ENCODE measurements at places on chromosomes 1 and 21.

DNA sequence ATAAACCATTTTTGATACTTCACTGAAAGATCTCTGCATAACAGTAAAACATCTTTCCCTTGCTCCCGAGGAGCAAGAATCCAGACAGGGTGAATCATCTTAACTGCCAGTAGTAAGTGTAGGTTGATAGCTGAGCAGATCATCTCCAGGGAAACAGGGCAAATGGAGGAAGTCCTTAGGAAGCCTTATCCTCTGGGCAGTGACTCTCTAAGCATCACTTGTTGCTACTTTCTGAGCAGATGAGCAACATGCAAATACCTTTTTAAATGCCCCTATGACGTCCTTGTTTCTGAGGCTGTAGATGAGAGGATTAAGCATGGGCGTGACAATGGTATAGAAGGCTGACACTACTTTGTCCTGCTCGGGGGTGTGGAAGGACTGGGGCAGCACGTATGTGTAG, 8.9 kb downstream of the OR2T11 start:
- DNase-seq = no peak

- DNase-seq = no peak
These were observed 19.7 kb downstream of the BTG2 start for GRCh38 chr1:203325026-203325417.

DNA sequence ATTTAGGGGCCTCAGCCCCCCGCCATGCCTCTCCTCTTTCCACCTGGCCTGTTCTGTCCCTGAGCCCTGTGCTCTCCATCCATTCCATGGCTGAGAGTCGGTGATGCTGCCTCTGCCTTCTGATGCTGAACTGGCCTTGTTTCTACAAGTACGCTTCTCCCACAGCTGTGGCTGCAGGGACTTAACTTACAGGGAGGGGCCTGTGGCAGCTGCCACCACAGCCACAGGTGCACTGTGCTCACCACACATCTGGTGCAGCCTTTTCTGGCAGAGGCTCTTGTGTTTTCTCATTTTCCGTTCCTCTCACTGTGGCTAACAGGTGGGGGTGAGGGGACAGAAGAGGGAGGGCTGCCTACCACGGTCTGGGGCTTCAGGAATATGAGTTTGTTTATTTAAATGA, 4.2 kb downstream of the FMO1 start:
- DNase-seq = no peak

GRCh38 chr1:59070610-59071009, 226.3 kb upstream of the FGGY start:
- DNase-seq = peak; percentile 13

GRCh38 chr1:18883636-18884418, 18.5 kb downstream of the ALDH4A1 start:
- peak; percentile 66 for DNase-seq

DNA sequence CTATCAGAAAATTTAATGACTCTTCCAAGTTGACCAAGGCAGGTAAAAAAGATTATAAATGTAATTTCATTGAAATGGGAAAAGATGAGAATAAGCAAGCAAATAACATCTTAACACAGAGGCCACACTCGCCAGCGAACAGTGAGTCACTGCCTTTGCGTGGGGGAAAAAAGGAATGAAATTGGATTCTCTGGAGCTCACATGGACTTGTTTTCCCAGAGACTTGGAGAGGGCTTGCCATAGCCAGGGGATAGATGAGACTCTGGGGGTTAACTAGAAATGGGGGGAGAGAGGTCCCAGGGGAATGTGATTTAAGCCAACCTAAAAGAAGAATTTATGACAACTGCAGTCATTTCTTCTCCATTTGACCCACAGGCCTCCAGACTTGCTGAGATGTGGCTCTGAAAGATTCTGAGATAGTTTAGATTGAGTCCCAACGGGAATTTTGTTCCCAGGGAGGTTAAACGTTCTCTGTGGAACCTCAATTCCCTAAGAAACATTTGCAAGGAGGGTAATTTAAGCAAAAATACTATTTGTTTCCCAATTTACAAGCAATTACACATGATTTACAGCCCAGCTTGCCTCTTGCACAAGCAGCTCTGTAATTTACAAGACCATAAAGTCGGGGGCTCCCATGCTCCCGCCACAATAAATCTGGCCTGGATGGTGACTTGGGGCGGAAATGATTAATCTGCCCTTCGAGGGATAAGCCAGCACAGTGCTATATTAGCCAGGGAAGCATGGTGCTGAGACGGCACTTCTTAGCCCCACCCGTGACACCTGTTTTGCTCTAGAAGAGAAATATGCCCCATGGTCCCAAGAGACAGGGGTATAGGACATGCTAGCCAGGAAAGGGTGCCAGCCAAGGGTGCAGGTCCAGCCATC, 68.8 kb downstream of the GRIK3 start:
- no peak for DNase-seq

DNA sequence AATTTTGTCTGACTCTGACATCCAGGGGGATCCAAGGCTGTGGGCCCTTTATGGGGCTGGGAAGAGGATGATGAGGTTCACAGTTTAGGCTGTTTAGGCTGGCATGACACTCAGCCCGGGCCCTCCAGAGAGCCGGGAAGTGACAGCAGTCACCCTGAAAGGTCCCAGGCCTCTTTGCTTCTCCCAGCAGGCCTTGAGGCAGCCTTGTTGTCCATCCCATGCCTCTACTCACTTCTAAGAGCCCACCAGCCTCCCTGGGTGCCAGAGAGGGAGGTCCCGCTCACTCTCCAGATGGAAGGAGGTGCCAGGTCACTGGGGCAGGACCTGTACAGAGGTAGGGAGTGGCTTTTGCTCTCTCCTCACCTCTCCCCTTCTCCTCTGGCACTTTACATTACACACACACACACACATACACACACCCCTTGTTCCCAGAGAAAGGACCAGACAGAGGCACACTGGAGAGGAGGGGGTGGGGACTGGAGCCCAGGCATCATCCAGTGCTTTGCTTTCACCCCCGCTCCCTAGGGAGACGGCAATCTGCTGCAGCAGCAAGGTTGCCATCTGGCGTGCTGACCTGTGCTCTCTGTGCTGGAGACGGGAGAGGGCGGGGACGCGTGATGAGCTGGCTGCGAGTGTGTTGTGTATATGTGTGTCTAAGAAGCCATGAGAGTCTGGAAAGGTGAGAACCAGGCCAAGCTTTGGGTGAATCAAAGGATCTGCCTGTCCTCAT, 4.6 kb downstream of the KLHDC8A start:
- peak; percentile 40 for DNase-seq

GRCh38 chr1:183360473-183360872, 57.7 kb downstream of the NMNAT2 start:
- no peak for DNase-seq

DNA sequence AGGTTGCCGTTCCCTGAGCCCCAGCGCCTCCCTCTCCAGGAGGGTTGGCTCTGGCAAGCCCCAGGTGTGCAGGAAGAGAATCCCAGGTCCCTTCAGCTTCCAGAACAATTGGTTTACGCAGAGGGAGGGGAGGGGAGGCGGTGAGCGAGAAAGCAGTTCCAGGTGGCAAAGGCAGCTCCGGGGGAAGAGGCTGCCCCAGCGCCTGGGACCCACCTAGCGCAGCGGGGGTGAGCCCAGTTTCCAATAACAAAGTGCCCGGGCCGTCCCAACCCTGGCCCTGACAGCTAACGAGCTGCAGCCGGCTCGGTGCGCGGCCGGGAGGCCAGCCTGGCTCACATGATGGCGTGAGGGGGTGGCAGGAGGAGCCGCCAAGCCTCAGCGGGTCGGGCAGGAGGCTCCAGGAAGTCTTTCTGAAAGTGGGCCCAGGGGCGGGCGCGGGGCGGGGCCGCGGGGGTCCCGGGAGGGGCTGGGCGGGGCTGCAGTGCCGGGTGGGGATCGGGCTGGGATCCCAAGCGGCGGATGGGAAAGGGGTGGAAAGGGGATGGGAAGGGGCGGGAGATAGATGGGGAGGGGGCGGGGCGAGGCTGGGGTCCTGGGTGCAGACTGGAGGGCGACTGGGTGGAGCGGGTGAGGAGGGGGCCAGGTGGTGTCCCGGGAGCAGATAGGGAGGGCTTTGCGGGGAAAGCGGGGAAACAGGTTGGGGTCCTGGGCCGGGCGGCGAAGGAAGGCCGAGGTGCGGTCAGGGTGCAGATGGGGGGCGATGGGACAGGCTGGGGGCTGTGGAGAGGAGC, 22.8 kb downstream of the DHRS3 start:
- peak; percentile 59 for DNase-seq

DNA sequence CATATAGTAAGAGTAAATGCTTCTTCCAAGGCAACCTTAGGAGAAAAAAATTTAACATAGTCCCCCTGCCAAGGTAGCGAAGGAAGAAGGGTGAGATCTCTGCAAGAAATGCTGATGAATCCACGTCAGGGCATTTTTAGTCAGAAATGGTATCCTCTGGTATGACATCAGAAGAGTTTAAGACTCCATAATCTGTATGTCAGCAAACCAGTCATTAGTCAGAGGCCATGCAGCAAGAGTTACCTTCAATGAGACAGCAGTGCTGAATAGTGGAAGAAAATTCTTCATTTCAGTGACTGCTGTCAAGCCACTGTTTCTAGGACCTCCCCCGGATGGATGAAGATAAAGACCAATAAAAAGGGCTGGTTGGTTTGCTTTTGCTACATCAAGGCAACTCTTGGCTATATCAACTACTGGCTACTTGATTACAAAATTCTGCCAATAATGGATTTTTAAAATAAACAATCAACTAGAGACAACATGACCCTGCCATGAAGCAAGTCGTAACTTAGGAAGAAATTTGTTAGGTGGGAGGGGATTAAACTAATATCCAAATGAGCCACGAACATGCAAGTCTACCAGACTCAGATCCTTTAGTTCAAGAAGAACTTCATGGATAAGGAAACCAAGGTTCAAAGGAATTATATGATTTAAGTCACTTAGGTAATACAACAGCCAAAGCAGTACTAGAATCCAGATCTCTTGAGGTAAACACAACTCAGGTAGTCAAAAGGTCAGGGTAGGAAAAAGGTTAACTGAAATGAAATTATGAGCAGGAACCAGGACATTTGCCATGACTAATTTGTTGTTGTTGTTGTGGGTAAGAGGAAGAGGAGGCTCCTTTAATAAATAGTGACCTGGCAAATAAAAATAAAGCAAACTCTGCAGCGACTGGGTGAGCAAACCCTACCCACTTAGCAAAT, 25.6 kb upstream of the GUCA2A start:
- peak; percentile 39 for DNase-seq

GRCh38 chr1:222465211-222466041, 82.5 kb downstream of the HHIPL2 start:
- peak; percentile 93 for DNase-seq

- no peak for DNase-seq
These were observed 2.6 kb downstream of the PRDM2 start for GRCh38 chr1:13702425-13703127.

GRCh38 chr1:47934243-47934805, 62.9 kb downstream of the TRABD2B start:
- no peak for DNase-seq

- peak; percentile 9 for DNase-seq
These were observed 896 bp downstream of the LYSMD1 start for GRCh38 chr1:151164732-151165280.

GRCh38 chr1:56586502-56586901, 7.1 kb upstream of the PLPP3 start:
- DNase-seq = no peak

DNA sequence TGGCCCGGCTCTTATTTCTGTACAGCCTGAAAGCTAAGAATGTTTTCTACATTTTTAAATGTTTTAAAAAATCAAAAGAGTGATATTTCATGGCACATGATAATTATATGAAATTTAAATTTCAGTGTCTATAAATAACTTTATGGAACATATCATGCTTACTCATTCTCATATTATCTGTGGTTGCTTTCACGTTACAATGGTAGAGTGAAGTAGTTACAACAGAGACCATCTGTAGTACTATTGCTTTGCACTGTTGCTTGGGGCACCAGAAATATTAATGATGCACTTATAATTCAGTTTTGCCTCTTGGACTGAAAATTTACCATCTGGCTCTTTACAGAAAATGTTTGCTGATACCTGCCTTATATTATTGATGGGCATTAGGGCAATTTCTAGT, 481.6 kb downstream of the PLPP3 start:
- DNase-seq = peak; percentile 37

- no peak for DNase-seq
These were observed 267.7 kb upstream of the USP25 start for GRCh38 chr21:15462092-15462491.

DNA sequence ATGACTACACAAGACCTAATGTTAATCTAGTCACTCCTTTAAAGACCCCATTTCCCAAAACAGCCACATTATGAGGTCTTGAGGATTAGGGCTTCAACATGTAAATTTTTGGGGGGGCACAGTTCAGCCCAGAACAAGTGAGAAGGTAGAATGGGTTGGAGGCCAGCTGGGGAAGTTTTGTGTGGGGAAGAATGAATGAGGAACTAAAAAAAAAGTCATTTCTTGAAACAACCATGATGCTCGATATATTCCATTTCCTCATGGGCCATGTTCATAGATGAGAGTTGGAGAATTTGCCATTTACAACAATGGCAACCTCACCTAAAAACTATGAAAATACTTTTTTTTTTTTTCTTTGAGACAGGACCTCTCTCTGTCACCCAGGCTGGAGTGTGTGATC, 14.5 kb downstream of the NLRP3 start:
- no peak for DNase-seq

DNA sequence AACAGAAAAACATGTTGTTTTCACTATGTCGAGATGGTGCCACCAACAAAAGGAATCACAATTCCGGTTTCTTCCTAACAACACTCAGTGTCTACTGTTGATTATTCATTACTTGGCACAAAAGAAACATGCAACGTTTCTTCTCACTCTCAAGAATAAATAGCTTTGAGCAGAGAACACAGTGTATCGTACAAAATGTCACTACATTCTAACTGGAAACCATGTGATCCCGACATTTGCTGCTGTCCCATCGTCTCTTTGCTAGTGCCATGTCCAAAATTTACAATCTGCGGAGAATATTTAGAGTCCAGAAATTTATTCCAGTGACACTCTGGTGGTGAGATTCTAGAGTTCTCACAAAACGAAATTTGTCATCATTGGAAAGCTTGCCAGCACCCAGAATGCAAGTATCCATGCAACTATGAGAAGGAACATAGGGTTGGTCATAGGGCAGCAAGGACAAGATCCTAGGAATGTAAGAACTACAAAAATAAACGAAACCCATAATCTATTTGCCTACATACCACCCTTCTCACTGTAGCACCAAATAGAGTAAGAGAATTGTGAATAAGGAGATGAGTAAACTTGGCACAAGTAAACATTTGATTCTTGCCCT, 505.1 kb downstream of the LTN1 start:
- DNase-seq = no peak

- DNase-seq = no peak
These were observed 23.8 kb downstream of the EIF2D start for GRCh38 chr1:206588492-206588891.

GRCh38 chr1:221972276-221973235, 230.7 kb upstream of the DUSP10 start:
- DNase-seq = no peak

DNA sequence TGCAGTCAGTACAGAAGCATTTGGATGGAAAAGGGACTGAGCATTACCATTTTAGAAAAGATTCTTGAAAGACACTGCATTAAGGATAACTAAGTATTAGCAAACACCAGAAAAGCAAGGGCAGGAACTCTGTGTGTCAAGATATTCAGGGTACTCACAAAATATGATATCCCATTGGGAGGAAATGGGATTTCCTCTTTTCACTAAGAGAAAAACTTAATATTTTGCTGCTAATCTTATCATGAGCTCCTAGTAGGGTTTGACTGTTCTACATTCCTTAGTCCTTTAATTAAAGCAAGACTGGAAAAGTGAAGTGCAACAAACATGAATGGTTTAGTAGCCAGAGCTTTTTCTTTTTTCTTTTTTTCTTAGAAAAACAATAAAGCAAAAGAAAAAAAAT, 305.9 kb upstream of the ADGRL4 start:
- no peak for DNase-seq

All from IMR-90 (cell line).